ENCODE measurements at places on chromosomes 5 and 9.

DNA sequence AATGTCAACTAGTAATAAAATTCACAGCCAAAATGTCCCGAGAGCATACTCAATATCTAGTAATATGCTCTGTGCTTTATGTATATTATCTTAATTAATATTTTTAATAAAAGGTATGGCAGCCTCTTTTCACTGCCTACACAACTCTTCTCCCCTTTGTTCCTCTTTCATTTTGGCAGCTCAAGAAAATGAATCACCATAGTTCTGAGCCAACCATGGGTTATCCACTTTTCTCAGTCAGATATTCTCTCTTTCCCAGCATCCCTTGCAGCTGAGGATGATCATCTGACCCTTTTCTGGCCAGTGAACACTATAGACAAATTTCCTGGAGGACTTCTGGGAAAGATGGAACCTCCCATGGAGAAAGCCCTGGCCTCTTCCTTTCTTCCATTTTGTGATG is 8.2 kb upstream of the DOCK8 start:
- no peak for DNase-seq

- no peak for DNase-seq
Observed at GRCh38 chr5:131392466-131393095, 128.7 kb downstream of the CDC42SE2 start.

- DNase-seq, result no peak
Observed at GRCh38 chr5:14035859-14036503, 91.5 kb upstream of the DNAH5 start.

- DNase-seq, result no peak
Observed at GRCh38 chr9:126833020-126833419, 27.4 kb upstream of the ZBTB34 start.

- DNase-seq, result no peak
Observed at GRCh38 chr5:157029457-157029856, 29.5 kb downstream of the HAVCR1 start.

GRCh38 chr9:134891053-134891452 is 10.4 kb downstream of the FCN2 start:
- DNase-seq, result no peak

DNA sequence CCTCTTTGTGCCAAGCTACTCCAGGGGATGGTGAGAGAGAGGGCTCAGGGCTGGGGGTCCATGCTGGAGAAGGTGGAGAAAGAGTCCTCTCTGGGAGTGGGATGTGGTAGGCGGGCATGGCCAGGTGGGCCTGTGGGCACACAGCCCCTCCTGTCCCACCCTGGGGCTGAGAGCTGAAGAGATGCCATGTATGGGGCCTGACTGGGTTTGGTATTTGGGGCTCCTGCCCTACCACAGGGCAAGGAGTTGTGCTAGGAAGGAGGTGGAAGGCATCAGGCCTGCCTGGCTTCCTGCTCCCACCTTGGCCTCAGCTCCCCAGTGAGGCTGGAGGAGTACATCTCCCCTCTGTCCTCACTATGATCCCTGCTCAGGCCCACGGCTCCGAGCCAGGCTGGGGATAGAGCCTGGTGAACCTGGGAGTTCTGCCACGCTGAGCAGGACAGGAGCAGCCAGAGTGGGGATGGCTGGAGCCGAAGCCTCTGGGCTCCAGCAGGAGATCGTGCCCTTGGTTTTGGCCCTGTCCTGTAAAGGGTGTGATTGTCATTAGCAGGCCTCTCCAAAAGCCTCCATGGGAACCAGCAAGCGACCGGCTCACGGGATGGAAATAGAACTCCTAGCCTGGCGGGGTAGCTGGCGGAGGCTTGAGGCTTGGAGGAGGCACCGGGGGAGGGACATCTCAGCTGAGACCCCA is 75.5 kb downstream of the CACNA1B start:
- no peak for DNase-seq

GRCh38 chr9:127038531-127038930 is 83.9 kb downstream of the ANGPTL2 start:
- no peak for DNase-seq

DNA sequence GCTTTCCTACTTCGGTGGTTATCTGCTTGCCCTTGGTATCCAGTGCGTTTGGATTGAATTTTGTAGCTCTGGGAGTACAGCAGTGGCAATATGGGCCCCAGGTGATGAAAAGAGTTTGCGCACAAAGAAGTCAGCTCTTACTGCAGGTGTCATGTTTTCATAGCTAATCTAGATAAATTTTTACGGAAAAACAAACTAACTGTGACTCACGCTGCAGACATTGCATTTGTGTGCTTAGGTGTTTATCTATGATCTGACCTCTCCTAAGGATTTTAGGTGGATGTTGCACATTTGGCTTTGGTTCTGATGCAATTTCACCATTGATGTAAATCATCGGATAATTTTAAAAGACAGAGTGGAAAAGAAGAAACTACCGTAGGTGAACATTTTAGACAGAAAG is 92.1 kb downstream of the VCAN start:
- DNase-seq, result no peak

GRCh38 chr9:20462410-20462809 is 159.9 kb downstream of the MLLT3 start:
- no peak for DNase-seq

GRCh38 chr5:175464074-175464941 is 14.1 kb upstream of the SFXN1 start:
- peak; percentile 57 for DNase-seq

GRCh38 chr9:111926421-111926875 is 29.8 kb downstream of the UGCG start:
- no peak for DNase-seq

- DNase-seq, result no peak
Observed at GRCh38 chr9:19117039-19117716, 10.1 kb downstream of the PLIN2 start.

DNA sequence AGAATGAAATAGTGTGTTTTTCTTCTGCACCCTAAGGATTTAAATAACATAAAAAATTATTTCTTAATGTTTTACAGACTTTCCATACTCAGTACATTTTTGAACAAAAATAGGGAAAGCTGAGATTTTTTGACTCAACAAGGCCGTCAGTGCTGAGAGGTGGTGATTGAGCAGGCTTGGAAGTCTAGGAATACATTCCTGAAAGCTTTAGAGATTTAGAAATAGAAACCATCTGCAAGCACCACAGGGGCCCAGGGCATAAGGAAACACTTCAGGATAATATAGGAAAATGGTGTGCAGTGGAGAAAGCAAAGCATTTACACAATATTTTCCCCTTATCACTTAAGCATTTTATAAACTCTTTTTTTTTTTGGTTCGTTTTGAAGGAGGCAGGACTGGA is 5.2 kb downstream of the BASP1 start:
- DNase-seq, result no peak

DNA sequence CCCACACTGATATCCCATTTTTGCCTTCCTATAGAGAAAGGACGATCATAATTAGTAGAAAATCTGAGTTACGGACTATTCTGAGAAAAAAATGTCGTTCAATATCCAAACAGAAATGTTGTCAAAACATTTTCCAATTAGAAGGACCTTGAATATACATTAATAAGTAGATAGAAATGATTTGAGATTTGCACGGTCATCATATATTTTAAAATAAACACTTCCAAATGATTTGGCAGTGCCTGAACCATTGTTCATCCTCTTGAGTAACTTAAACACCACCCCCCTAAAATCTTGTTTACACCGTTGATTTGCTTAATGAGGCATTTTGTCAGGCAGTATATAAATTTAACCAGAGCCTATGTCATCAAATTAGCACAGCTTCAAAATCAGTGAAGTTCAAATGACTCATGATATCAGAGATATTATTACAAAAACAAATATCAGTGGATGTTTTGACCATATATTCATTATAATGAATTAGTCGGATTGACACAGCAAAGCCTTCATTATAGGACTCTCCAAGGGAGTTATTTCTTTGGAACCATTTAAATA is 105.0 kb downstream of the ACTL7B start:
- no peak for DNase-seq

- DNase-seq, result peak; percentile 47
Observed at GRCh38 chr9:128550226-128550625, 2.2 kb upstream of the SPTAN1 start.

DNA sequence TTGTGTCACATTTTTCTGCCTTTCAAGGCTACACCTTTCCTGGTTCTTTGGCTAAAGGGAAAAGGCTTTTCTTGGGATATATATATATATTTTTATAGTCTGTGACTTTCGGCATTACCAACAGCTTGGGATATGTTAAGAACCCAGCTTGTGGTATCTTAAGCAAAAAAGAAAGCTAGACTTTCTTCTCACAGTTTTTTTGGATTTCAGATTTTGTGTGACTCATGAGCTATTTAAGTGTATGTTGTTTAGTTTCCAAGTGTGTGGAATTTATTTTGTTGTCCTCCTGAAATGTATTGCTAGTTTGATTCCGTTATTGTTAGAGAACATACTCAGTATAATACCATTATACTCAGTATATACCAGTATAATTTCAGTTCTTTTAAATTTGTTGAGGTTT is 64.8 kb downstream of the ERCC6L2 start:
- no peak for DNase-seq

- DNase-seq, result no peak
Observed at GRCh38 chr5:59765446-59765845, 128.1 kb downstream of the PDE4D start.

DNA sequence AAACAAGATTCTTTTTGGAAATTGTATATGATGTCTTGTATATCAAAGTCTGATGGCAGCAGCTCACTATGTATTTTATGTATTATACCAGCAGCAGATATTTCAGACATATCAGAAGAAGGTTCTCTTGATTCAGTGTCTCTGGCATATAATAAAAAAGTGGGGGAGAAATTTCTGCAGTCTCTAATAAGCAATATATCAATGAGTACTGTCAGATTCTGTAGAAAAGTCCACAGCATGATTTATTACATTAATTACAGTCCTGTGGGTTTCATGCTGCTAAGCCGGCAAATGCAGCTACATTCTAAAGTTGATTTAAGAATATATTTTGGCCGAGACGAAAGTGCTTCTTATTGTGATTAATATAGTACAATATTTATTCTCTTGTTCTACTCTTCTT is 113.1 kb downstream of the KIAA1958 start:
- DNase-seq, result no peak

GRCh38 chr5:157690690-157691433 is 19.5 kb downstream of the C5orf52 start:
- DNase-seq, result no peak

DNA sequence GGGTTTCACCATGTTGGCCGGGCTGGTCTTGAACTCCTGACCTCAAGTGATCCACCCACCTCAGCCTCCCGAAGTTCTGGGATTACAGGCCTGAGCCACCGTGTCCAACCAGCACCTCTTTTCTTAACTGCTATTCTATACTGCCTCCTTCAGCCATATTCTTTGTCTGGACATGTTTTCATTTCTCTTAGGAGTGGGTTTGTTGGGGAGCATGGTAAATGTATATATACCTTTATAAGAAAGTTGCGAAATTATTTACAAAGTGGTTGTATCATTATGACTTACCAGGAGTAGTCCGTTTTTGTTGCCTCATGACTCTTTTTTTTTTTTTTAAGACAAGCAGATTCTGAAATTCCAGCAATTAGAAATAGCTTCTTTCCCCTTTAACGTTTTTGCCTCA is 38.7 kb downstream of the CDC42SE2 start:
- no peak for DNase-seq

DNA sequence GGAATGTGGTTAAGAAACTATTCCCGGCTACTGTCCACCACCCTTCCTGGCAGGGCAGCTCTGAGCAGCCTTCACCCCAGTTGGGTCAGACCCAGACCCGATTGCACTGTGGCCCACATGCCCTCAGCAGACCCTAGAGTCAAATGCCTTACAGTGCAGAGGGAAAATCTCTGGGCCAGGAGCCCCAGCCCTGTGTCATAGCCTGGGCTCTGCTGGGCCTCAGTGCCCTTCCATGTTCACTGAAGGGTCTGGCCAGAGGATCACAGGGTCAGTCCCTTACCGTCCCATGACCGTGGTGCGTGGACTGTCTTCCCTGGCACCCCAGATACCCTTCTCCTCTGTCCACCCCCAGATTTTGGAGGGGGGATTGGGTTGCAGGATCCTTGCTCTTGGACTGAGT is 73.5 kb upstream of the COL5A1 start:
- DNase-seq, result no peak

GRCh38 chr5:140351609-140352334 is 5.4 kb upstream of the HBEGF start:
- DNase-seq, result no peak

Measured in stimulated activated CD4-positive, alpha-beta T cell treated with anti-CD3 and anti-CD28 coated beads, TNF-alpha, amount 100 ng/mL, for 48 hours (primary cell).